ENCODE measurements at places on chromosomes 5 and 9. TPM values are rescaled to one million over a fixed set of nuclear protein-coding genes. Genes with fewer than 3 reads are reported as not detected.

The MEIKIN gene
- not detected for total RNA-seq

The C9 gene
- total RNA-seq: not detected

The PTPRD gene
- 19.6 TPM for total RNA-seq

The SLC6A18 gene
- total RNA-seq: not detected

DNA sequence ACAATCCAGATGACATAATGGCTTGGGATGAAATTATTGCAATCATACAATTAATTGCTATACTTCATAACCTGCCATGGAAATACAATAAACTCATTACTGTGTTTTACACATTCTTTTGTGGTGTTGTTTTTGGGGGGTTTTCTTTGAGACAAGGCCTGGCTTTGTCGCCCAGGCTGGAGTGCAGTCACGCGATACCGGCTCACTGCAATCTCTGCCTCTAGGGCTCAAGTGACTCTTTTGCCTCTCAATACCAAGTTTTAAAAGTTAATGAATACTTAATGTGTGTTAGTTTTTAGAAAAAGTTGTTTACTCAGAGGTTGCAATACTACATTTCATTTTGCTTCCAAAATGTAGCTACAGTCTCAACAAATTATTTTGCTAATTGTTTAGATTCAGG, 598.4 kb downstream of the CHSY3 start:
- DNase-seq: no peak

DNA sequence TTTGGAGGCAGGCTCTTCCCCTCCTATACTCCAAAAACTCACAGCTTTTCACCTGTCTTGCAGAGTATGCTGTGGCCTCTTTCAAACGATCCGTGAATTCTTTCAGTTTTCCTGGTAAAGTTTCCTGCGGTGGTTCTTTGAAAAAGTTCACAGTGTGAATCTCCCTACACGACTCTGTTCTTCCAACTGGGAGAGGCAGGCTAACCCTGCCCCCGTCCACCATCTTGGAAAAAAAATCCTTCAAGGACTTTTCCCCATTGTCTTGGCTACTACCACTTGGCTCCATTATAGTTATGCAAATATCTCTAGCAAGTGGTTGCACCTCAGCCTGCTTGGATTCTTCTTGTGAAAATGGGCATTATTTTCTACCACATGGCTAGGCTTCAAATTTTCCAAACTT, 382.6 kb downstream of the AGTPBP1 start:
- DNase-seq: no peak
